ENCODE measurements at places on chromosomes 7 and 10.

GRCh38 chr10:126770809-126771208 lies 100.3 kb upstream of the C10orf90 start:
- DNase-seq = no peak

DNA sequence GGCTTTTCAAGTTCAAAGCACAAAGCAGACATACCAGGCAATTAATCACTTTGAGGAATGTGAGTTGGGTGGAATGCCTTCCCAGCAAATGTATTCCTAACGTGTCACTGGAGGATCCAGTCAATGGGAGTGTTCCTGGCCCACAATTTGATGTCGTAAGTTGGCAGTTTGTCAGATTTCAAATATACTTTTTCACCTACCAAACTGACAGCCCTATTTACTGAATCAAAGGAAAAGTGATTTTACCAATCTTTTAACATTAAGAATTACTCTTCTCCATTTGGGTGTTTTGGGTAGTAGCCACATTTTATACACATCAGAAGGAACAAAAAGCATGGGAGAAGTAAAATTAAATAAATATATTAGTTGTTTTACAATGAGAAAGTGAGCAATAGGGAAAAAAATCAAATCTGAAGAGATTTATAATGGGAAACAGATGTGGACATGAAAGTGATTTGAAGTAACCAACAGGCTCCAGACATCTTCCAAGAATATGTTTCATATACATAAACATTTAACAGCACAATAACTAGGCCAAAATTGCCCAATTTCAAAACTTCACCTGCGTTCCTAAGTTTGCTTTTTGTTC lies 222.9 kb downstream of the MTERF1 start:
- DNase-seq = no peak

DNA sequence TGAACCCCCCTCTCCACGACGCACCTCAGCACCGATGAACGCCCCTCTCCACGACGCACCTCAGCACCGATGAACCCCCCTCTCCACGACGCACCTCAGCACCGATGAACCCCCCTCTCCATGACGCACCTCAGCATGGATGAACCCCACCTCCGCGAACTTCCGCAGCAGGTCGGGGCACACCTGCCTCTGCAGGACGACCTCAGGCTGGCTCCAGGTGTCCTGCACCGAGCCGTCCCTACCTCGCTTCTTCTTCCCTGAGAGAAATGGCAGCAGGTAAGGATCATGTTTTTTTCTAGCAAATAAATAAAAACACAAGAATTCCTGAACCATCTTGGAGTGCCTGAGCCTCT lies 24.1 kb downstream of the CFAP46 start:
- no peak for DNase-seq

DNA sequence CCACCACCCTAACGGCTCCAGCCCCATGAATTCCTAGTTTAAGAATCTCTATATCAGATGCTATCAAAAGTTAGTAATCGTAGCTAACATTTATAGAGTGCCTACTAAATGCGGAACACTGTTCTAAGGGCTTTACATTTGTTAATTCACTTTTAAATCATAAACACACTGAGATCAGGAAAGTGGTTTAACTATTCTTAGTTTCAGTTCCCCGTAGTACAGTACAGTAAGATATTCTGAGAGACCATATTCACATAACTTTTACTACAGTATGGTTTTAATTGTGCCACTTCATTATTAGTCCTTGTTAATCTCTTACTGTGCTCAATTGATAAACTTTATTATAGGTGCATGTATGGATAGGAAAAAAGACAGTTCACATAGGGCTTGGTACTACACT lies 22.5 kb downstream of the SYPL1 start:
- DNase-seq = no peak

DNA sequence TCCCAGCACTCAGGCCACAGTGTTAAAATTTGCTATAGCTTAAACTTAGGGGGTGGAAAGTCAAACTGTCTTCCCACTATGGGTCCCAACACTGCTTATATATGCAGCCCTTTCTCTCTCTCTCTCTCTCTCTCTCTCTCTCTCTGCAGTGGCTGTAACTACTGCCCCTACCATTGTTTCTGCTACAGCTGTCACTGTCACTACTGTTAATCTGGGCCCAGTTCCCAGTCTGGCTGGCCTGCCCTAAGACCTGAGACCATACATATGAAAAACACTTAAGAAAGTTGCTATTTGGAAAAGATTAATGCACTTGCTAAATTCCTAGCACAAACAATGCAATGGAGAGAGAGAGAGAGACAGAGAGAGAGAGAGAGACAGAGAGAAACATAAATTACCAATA lies 78.6 kb downstream of the THSD7A start:
- DNase-seq = no peak

GRCh38 chr7:553636-554111 lies 34.0 kb upstream of the PDGFA start:
- no peak for DNase-seq

- DNase-seq = no peak
Observed at GRCh38 chr10:3485057-3485686, 299.8 kb downstream of the KLF6 start.

GRCh38 chr10:52064084-52064845 lies 249.8 kb upstream of the DKK1 start:
- DNase-seq = no peak

DNA sequence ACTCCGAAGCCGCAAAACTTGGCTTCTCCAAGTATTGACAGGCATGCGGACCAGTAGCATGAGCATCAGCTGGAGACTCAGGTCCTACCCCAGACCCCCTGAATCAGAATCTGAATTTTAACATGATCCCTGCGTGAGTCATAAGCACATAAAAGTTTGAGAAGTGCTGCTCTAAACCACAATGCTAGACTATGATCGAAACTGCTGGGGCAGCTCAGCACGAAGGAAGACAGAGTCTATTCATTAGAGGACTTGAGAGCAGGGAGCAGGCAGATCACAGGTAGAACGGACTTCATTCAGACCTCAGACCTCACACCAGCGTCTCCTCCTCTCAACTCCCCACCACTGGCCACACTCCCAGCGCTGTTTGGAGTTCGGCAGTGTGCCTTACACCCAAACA lies 16.9 kb downstream of the CAMK2G start:
- no peak for DNase-seq

DNA sequence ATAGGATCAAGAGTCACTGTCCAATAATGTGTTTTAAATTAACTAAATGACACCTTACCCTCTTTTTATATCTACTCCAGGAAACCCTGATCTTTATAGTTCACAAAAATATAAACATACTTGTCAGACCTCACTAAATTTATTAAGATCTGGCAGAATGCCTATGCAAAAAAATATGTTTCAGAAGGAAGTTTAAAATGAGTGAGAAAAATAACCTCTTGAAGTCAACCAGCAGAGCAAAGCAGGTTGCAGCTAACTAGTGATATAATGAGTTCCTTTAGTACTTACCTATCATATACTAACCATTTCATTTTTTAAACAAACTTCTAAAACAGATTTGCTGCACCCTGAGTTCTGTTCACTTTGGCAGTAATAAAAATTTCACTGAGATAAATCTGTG lies 14.0 kb upstream of the HGF start:
- no peak for DNase-seq

DNA sequence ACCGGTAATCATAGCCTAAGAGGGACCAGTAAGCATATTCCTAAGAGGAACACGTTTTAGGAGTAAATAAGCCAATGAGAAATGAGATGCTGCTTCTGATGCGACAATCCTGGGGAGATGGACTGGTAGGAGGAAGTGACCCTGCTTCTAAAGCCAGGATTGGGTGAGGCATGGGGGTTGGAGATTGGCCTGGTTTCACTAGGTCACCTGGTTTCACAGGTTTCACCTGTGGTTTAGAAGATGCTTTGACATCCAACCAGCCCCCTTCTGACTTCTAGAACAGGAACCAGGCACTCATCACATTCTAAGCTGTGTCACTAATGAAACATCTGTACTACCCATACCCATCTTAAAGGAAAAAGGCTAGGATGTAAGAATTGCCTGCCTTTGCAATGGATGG lies 53.0 kb upstream of the BAMBI start:
- DNase-seq = no peak

- DNase-seq = no peak
Observed at GRCh38 chr7:30699706-30700495, 17.6 kb upstream of the CRHR2 start.

DNA sequence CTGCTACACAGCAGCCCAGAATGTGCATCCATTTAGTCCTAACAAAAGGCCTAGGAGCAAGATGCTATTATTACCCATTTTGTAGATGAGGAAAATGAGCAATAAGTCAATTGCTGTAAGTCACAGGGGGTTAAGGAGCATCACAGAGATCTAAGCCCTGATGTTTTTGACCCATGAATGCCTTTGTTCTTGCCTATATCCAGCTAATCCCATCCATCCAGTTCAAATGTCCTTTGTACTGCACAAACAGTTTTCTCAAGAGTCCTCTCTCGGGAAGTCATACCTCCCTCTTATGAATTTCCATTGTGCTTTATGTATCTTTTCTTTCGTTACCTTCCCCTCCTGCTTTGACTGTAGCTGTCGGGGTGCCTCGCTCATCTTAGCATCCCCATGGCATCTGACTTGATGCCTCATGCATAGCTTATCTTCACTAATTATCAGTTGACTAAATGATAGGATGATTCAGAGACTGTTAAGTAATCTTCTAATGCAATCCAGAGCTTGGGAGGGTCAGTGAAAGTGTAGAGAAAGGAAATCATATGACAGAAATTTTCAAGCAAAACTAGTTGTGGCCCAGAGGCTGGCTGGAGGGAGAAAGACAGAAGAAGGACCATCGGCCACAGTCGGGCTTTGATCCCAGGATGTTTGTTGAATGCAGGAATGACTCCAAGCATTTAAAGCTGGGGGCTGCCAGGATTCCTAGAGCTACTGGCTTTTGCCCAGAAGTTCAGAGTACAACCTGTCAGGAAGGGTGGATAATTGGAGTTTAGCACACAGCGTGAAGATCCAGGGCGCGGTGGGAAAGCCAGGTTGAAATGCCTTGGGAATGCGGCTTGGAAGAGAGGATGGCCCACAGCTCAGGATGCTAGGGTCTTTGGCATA lies 23.5 kb downstream of the BLVRA start:
- DNase-seq = no peak

- no peak for DNase-seq
Observed at GRCh38 chr7:1611708-1612241, 41.9 kb upstream of the PSMG3 start.

DNA sequence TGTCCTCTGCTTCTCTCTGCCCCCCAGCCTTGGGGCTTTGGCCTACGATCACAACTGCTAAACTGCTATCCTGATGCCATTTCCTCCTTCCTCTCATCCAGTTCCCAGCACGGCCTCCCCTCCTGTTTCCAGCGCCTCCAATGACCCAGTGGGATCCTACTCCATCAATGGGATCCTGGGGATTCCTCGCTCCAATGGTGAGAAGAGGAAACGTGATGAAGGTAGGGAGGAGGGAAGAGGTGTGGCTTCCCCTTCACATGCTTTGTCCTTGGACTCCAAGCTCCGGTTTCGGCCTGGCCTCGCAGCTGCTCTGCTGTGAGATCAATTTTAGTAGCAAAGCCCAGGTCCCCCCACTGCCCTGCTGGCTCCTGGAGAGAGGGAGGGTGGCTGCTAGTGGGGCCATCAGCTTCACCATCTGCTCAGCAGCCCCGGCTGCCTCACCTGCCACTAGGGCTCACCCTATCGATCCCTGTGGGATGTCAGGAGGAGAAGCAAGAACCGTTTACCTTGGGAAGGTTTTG lies 35.8 kb downstream of the PAX2 start:
- no peak for DNase-seq

- DNase-seq = no peak
Observed at GRCh38 chr7:381211-382042, 91.5 kb downstream of the FOXL3 start.

DNA sequence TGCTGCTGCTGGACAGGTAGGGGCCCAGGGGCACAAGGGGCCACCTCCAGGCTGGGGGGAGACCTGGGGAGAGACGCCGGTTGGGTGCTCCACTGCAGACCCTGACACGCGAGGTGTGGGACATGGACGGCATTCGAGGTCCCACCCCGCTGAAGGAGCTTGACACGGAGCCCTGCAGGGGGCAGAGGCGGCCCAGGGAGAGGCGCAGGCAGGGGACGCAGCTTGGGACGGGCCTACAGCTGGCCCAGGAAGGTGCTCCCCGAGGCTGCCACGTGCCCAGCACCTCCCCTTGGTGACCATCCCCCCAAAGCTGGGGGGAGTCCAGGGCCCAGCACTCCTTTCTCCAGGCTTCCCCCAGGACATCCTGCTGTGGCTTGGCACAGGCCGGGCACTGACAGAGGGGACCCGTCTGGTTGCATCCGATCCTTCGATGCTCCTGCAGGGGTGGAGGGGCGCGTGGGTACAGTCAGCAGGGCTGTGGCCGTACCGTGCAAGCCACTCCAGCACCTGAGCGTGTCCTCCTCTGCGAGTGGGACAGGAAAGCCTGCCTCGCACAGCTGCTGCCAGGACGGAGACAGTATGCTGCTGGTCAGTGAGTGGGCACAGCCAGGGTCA lies 174.4 kb downstream of the ELFN1 start:
- DNase-seq = no peak

DNA sequence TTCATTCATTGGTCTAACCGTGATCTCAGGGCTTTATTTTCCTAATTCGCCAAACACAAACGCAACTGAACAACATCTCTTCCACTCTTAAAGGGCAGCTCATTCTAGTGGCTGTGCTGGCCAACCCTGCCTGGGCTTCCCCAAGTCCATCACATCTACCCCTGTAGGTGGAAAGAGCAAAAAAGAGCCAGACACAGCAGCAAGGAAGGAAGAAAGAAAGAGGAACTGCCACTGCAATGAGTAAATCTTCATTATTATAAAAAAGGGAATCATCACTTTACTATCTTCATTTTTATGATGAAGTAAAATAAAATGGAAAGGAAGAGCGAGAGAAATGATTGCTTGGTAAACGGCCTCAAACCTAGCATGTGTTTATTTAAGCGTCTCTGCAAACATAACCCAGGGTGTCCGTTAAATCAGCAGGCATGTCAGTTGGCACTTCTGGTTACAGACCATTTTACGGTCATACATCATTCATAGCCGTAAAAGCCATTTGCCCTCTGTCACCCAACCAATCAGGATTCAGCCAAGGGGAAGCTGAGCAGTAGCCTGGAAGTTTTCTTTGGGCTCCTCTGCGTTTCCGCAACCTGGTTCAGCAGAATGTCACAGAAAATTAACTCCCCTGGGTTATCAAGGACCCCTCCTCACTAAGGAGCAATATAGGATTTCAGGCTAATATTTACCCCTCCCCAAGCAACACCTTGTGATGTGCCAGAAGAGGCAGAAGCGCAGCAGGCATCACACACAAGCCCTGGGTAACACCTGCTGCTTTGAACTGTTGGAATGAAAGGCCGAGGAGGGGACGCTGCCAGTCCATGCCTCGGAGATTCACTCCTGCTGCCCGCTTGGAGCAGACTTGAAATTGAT lies 234.0 kb downstream of the SNX10 start:
- no peak for DNase-seq

GRCh38 chr7:12431886-12432556 lies 28.4 kb upstream of the VWDE start:
- DNase-seq = no peak

GRCh38 chr7:1495564-1496242 lies 8.5 kb downstream of the INTS1 start:
- DNase-seq = no peak

- DNase-seq = no peak
Observed at GRCh38 chr10:110857265-110858171, 14.2 kb upstream of the PDCD4 start.
